T-helper 1 cell treated with Interleukin-12 subunit alpha and Interleukin-12 subunit beta and Interleukin-4 antibody, amounts not matched to agents 30 ng/mL and 1 ng/mL, for 36 hours (primary cell): ENCODE measurements at places on chromosomes 5 and 9. TPM values are rescaled to one million over a fixed set of nuclear protein-coding genes. Genes with fewer than 3 reads are reported as not detected.

The TAF1L gene
- total RNA-seq: 0.02 TPM in 1 of 2 replicates, not detected in the other

The SYNPO gene
- not detected in 2 replicates for total RNA-seq

The HAVCR2 gene
- 215 and 218 TPM in 2 replicates for total RNA-seq

The SPATA31A3 gene
- total RNA-seq: not detected in 2 replicates

The SMIM33 gene
- total RNA-seq: 0.54 and 0.68 TPM in 2 replicates

The CMYA5 gene
- total RNA-seq: 0.20 and 0.29 TPM in 2 replicates

The PCDHGB2 gene
- 1.0 and 1.3 TPM in 2 replicates for total RNA-seq

The IL5 gene
- 0.34 and 0.39 TPM in 2 replicates for total RNA-seq

The PFN3 gene
- not detected in 2 replicates for total RNA-seq

The SHISAL2B gene
- total RNA-seq: not detected in 2 replicates

The GOLGA1 gene
- 17.8 and 18.4 TPM in 2 replicates for total RNA-seq

The ZFP37 gene
- 0.10 and 0.15 TPM in 2 replicates for total RNA-seq

The LOX gene
- not detected in 2 replicates for total RNA-seq

The THBS4 gene
- 0.73 and 1.1 TPM in 2 replicates for total RNA-seq

The PCDHGA9 gene
- total RNA-seq: 0.17 and 0.27 TPM in 2 replicates

The UNC13B gene
- 0.20 and 0.47 TPM in 2 replicates for total RNA-seq

The WWC1 gene
- not detected in 2 replicates for total RNA-seq

The PCDHB16 gene
- total RNA-seq: not detected in 2 replicates

The CSF1R gene
- total RNA-seq: 0.15 and 0.59 TPM in 2 replicates

The IRX2 gene
- total RNA-seq: not detected in 2 replicates
